ENCODE measurements at places on chromosomes 6 and 20.

DNA sequence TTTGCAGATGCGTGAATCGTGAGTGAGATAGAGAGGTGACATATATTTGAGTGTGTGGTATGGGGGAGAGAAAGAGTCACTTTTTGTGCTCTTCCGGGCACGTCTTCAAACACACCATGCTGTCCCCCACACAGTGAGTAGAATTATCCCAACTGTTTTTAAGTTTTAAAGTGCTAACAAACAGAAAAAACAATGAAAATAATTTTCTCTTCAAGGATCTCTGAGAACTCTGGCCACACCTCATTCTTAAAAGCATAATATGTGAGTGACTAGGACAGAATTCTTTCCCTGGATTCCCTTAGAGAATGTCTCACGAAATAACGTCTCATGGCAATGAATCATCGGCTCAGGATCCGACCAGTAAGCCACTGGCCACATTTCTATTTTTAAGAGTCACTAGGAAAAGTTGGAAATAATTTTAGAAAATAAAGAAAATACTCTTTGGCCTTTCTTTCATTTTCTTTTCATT, 235.7 kb upstream of the ZNF217 start:
- no peak for DNase-seq

DNA sequence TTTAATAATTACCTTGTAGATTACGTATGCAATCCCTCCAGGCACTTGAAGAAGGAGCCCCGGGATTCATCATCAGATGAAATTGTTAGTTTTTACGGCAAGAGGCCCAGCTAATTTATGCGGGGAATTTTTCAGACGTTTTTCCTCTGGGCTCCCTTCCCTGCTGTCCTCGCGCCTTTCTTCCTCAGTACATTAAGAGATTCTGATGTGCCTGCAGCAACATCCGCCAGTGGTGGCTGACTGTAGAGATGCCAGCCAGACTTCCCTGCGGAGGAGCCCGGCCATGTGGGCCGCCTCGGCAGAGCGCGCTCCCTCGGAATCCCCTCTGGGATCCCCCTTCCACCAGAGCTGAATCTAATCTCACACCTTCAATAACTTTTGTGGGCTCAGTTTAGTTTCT, 46.4 kb upstream of the POU3F2 start:
- peak; percentile 7 for DNase-seq

- DNase-seq: no peak
Measured at GRCh38 chr20:3901028-3901705, 12.0 kb downstream of the PANK2 start.

DNA sequence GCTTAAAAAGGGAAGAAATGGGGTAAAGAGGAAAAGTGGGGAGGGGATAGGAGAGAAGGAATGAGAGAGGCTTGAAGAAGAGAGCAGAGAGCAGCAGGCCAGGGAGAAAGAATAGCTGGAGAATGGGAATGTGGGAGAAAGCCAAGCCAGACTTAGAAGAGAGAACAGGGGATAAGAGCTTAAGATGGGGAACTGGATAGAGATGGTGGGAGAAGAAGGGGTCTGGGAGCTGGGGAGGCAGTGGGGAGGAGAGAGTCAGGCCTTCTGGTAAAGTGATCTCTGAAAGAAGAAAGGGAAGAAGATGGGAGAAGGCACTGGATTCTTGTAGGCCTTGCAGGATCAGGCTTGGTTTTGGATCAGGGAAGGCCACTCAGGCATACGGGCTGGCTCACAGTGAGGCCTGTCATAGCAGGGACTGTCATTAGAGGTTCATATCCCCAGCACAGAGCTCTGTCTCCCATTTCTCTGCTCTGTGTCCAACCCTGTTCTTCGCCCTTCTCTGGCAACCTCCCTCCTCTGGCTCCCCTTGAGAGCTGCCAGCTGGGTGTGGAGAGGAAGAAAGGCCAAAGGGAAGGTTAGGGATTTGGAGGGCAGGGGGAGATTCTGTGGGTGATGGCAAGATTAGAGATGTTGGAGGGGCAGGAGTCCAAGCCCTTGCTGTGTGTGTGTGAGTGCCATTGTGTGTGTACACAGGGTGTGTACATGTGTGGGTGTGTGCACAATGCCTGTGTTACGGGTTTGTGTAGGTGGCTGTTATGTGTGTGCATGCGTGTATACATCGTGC, 9.3 kb downstream of the SYNGAP1 start:
- no peak for DNase-seq

- DNase-seq: no peak
Measured at GRCh38 chr6:107344383-107344782, 115.0 kb downstream of the PDSS2 start.

DNA sequence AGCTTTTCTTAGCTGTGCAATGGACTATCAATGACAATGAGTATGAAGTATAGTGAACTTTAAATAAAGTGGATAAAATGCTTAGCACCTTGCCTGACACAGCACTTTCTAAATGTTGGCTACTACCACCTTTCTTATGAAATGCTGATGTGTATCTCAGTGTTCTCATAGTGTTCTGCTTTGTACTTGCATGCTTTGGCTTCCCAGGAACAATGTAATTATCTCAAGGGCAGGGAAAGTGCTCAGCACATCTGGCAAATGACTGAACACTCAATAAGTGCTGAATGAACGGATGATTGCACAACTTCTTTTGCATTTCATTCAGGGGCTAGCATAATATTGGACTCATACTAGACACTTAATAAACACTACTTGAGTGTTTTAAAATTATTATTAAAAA, 28.2 kb upstream of the NOX3 start:
- no peak for DNase-seq

DNA sequence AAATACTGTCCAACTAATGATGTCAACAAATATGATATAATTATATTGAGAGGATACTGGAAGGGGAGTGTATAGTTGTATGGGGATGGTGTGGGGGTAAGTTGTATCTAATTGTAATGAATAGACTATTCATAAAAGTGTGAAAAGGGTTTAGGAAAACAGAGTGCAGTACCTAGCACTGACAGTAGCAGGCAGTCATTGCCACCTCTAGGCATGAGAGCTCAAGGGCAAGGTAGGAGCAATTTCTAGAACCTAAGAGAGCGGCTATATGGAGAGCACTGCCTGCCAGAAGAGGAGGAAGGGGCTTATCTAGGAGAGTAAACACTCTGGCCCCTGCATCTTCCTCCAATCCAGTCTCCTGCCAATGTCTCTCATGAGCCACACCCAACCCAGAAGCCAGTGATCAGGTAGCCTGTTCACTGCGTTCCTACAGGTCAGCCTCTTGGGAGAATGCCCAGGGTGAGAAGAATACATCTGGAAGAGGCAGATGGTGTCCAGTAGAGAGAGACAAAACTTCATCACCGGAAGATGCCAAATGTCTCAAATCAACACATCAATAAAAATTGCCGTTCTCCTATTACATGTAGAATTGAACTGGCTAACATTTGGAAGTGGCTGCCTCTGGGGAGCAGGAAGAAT, 200.0 kb downstream of the LY86 start:
- no peak for DNase-seq

GRCh38 chr6:101015541-101015940, 134.4 kb upstream of the ASCC3 start:
- no peak for DNase-seq

- no peak for DNase-seq
Measured at GRCh38 chr6:141158740-141159139, 974.0 kb upstream of the GJE1 start.

DNA sequence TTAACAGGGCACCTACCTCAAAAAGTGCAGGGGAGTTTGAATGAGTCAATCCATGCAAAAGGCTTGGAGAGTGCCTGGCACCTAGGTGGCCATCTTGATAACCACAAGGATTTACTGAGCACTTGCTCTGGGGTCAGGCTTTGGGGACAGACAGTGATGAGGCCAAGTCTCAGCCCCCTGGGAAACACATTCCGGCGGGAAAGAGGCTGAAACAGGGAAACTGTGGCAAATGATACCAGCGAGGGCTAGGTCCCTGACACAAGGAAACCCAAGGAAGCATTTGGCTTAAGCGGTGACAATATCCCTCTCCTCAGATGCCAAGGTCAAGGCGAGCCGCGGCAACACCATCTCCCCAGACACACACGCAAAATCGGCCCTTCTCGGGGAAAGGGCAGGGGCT, 527 bp upstream of the DOK5 start:
- no peak for DNase-seq

- DNase-seq: no peak
Measured at GRCh38 chr6:36267731-36268477, 2.0 kb upstream of the PNPLA1 start.

GRCh38 chr6:37218061-37218460, 39.5 kb upstream of the TBC1D22B start:
- no peak for DNase-seq

DNA sequence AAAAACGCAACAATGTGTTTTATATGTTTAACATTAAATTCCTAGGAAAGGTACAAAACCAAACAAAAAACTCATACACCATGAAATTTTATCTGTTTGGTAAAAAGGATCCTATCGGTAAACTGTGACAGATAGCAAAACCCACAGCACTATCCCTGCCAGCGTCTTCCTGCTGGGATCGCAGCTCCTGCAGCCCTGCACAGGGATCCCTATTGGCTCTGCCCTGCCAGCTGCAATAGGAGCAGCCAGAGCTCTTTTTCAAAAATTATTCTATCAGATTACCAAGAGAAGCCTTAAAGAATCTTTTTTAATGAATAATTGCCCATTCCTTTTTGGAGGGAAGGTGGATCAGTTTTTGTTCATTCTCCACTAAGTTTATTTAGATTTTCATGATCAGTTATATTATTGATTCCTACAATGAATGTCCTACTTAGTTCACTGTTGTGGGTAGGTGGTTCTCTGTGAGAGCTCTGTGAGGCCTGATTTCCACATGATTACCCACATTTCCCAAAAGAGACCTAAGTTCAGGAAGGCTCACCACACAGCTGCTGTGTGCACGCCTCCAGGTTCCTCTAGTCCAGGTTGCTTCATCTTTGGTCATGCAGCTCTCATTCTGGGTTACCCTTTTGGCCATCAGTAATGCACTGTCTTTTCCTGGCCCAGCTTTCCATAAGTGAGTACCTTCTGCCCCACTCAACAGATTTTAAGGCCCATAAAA, 293.8 kb downstream of the FRK start:
- no peak for DNase-seq

- DNase-seq: no peak
Measured at GRCh38 chr20:52102126-52102525, 89.5 kb downstream of the ZFP64 start.

DNA sequence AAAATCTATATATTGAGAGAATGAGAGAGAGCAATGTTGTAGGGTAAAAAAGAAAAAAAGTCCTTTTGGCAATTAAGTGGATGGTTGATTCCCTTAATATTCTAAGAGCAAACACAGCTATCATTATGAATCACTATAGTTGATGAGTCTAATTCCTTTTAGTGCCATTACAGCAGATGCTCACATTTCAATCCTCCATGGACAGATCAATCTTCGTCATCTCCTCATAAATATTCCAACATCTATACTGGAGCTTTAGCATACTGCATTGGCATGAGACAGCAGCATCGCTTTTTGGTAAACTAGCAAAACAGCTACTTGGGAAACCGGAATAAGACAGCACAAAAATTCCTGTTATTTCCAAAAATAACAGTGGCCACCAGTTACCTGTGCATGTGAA, 796.7 kb downstream of the QKI start:
- DNase-seq: no peak

DNA sequence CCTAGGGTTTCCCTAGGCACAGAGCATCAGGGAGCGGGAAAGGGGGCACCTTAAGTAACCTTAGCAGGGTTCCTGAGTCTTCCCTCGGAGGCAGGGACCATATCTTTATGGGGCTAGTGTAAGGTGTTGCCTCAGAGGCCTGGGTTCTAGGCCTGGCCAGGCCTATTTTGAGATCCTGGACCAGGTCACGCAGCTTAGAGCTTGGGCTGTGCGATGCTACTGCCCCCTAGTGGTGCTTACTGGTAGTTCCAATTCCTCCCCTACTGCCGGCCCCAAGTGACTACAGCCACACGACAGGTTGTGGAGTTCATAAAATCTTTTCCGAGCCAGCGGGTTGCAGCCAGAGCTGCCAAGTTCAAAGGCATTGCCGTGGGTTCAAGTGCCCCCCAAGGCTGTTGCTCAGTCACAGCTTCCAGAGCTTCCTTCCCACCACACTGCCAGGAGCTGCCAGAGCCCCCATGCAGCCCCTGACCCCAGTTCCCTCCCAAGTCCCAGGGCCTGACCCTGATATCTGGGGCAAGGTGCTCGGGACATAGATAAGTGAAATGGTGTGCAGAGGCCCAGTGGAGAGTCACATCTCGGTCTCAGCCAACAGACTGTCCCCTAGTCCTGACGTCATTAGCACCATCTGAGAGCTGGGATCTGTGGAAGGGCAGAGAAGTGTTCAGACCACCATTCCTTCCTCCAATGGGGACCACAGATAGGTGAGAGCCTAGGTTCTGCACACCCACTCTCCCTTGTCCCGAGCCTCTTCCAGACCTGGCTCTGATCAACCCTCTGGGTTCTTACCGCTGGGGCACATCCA, 3.3 kb downstream of the LRRC73 start:
- DNase-seq: no peak

GRCh38 chr20:18066421-18067333, 9.0 kb upstream of the OVOL2 start:
- no peak for DNase-seq

DNA sequence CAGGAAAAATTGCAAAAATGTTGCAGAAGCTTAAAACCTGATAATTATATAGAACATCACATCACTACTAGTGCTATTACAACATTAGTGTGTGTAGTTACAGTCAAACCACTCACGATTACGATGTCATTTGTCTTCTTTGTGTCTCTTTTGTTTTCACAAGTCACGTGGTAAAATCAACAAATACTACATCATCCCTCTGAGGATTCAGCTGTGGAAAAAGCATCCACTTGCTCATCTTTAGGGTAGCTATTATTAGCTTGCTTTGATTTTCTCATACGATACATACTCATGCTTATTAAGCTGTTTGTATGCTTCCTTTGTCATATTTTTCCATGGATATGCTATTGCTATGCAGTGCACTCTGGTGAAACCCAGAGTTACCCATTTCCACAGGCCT, 22.2 kb upstream of the ATXN1 start:
- no peak for DNase-seq

- no peak for DNase-seq
Measured at GRCh38 chr20:40471261-40471629, 217.8 kb downstream of the MAFB start.

DNA sequence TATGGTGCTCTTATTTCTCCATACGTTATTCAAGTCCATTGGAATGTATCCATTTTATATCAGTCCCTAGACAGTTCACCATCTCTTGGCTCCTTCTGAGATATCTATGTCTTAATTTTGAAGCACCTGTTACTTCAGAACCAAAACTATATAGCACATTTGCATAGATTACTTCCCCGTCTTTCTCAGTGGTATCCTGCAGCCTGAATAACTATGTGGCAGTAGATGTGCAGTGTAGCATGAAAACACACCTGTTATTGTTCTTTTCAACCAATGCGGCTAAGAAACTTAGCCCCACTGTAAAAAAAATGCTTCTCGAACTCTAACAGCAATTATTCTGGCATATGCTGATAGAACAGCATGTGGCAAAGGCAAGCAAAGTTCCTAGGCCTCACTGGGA, 1184.4 kb upstream of the ADGRB3 start:
- no peak for DNase-seq

- no peak for DNase-seq
Measured at GRCh38 chr20:45779011-45779915, 12.4 kb downstream of the WFDC3 start.

- DNase-seq: peak; percentile 95
Measured at GRCh38 chr20:10673842-10674683, at the start of gene JAG1. Gene JAG1 (minus strand): TSS chr20:10673999. CDS start chr20:10673530, 469 bp downstream.
